ENCODE measurements at places on chromosomes 6 and 20.

DNA sequence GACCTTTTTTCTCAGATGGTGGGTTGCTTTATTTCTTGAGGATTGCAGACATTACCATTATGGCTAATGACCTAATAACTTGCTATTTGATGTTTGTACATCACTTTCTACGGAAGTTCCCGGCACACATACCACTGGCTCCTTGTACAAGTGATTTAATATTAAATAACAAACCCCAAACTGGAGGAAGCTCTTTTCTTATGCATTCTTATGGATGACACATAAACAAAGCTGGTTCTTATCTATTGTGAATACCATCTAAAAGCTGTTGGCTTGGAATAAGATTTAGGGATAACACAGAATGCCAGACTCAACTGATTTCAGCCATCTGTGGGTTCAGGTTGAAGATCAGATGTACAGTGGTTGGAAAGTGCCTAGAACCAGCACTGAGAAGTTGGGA lies 272.6 kb downstream of the TSHZ2 start:
- DNase-seq, result no peak

GRCh38 chr6:52839124-52840055 lies 1.2 kb downstream of the GSTA5 start:
- peak; percentile 18 for DNase-seq

- no peak for DNase-seq
These were observed 1047.8 kb downstream of the EPHA7 start for GRCh38 chr6:92371211-92372208.

GRCh38 chr20:13397300-13397724 lies 176.2 kb downstream of the ISM1 start:
- DNase-seq, result no peak

DNA sequence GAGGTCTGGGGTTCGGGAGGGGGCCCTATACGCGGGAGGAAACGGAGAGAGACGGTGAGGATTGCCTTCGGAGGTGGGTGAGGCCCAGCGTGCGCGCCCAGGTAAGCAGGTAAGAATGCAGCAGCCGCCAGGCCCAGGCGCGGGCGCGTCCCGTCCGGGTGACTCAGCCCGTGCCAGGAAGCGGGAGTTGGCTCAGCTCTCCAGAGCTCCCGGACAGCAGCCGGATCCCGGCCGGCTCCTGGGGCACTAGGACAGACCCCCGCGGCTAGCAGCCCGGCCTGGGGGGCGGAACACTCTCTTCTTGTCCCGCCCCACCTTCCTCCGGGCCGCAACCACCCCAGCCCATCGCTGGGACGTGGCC lies 1.5 kb upstream of the MDFI start:
- no peak for DNase-seq

DNA sequence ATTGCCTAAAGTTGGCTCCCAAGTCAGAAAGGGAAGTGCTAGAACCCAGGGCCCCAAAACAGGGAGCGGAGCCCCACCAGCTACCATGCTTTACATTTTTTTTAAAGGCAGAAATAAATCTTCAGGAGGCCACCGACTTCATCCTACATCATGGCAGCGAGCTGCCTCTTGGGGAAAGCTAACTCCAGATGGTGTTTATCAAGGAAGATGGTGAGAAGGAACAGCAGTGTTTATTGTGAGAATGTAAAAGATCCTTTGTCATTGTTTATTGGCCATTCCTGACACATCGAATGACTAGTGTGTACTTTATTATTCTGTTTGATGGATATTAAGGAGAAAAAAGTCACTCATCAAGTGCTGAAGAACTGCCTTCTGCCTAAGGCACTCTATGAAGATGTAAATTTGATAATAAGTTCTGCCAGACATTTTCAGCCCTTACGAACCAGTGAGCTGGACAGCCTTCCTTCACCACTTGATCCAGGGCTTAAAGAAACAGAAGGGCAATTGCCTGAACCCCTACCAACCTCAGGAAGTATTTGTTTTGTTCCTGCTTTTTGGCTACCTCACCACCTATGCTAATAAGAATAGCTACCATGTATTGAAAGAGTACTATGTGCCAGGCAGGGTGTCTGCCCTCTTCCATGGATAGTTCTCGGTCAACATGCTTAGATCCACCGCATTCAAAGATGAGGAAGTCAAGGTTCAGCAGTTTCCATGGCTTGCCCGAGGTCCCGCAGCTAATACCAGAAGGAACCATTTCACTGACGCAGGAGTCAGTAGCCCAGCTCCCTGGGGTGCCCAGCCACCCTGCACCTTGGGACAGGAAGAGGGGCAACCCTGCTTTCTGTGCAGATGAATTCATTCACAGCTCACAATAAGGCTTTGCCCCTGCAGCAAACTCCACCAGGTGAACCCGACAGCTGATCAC lies 194.7 kb upstream of the RREB1 start:
- DNase-seq, result no peak

DNA sequence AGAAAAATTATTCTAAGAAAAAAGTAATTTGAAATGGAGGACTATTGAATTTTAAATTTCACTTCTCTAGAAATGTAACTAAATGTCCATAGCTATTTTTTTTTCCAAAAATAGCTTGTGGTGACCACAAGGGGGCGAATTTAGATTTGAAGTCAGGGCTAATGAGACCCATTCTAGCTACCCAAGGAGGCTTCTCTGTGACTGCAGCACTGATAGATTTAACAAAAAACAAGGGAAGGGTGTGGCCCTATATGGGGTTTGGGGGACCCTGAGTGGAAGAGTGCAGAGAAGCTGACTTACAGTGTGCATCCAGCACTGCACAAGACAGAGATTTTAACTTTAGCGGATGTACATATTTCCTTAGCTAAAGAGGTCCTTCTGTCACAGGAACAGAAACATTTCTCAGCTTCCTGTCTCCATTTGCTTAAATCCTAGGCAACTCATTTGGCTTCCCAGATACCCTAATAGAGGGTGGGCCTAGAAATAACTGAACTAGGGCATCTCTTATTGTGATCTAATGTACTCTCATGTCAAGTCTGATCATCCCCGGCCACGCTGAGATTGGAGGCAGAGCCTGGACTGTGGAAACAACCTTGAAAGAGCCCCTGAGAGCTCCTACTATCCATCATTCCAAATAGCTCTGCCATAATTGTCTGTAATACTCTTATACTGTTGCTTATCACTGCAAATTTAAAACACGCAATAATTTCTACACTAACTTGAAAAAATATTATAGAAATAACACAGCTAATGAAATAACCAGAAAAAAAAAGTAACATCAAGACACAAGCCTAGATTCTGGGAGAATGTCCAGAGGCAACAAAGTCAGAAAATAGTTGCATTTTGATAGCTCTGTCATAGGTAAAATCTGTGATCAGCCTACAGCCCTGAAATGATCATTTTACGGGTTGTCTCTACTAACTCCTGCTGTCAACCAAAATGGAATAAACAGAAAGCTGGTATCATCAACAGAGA lies 93.6 kb downstream of the SNAP91 start:
- DNase-seq, result no peak

DNA sequence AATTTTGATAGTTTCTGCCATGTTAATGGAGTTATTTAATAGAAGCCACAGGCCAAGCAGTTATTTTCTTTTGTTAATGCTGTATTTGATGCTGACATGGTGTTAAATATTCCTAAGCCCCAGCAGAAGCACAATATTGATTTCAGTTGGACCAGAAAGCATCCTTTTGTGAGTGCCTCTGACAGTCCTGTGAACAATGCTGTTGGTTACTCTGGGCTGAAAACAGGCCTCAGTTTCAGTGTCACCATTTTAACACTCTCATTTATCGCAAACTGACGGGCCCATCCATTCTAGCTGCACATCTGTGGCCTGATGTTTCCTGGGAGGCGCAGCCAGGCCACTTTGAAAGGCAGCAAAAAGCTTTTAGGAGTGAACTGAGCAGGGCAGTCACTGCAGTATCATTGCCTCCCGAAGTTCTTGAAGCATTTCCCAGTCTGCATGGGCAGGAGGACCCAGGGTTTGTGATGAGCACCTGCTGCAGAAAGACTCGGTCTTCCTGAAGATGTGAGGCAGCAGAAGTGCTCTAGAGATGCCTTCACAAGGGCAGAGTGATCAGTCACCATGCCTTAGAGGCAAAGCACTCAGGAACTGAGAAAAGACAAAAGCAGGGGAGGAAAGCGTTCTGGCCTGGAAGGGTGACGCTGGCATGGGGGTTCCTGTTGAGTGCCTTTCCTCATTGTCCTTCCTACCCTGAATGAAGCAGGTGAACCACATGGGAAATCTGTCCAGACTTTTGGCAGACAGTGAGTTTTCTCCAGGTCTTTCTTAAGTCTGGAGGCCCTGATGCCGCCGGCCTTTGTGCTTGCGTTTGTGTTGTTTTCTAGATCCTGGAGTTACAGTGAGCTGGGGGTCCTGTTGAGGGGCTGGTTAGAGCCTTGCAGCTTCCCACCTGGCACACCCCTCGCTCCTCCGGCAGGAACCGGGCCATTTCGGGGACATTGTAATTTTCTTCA lies 74.0 kb downstream of the ZDHHC14 start:
- DNase-seq, result no peak

DNA sequence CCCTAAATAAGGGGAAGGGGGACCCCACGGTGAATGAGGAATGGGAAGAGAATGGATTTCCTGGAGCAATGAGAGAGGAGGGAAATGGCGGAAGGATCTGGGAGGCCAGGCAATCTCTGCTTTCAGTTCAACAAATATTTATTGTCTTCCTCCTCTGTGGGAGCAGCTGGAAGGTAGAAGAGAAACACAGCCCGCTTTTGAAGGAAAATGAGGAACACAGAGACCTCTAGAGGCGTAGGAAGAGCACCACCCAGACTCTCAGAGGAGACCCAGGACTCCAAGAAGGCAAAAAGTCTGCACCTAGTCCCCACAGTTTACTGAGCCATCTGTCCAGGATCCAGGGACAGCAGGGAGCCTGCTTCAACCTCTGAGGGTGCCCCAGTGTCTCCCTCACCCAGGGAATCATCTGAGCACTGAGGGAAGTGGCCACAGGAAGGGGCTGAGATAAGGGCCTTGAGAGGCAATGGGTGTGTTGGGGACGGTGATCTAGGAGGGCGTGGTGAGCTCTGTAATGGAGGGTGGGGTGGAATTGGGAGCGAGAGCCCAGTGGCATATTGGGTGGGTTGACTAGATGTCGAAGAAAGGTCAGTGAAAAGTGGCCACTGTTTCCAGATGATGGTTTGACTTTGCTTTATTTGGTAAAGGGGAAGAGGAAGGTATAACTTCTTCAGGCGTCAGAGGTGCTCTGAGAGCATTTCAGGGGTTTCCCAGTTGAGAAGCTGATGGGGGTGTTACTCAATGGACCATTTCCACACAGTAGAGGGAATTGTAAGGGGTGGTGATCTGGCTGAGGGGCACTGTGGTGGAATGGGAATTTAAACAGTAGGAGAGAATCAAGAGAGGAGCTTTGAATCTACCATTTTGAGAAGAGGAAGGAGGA lies 610 bp downstream of the PSORS1C1 start:
- no peak for DNase-seq

GRCh38 chr6:71929047-71929446 lies 42.7 kb downstream of the RIMS1 start:
- no peak for DNase-seq

DNA sequence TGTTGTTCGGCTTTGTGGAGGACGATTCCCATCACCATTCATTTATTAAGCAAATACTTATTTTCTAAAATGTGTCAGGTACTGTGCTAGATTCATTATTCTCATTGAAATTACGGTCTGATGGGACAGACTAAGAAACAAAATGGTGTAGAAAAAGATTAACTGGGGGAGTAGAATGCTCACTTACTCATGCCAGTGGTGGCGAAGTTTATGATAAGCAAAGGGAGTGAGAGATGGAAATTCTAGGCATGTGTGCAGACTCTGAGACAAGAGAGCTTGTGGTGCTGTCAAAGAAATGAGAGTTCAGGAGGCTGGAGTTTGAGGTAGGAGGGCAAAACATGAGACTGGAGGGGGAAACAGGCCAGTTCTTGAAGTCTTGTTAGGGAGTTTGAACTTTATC lies 896 bp downstream of the RPP21 start:
- no peak for DNase-seq

GRCh38 chr20:19940988-19941460 lies 76.1 kb upstream of the NAA20 start:
- no peak for DNase-seq

DNA sequence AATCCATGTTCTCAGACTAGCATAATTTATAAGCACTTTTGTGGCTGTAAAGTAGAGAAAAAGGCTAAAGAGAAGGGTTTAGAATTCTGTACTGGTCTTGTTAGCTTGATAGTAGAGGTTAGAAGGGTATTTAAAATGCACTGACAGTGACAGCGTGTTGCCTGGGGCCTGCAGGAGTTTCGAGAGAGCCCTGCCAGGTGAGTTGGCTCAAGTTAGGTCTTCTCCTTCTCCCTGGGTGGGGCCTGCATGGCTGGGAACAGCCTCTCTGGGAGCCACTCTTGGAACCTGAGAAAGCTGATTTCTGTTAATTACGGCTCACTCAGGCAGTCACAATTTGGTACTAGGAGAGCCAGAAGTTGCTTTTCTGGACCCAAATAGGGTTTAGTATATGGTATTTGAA lies 103.7 kb downstream of the ARID1B start:
- no peak for DNase-seq

- DNase-seq, result no peak
These were observed 17.7 kb downstream of the UTRN start for GRCh38 chr6:144302701-144303372.

GRCh38 chr20:20832715-20833114 lies 120.3 kb upstream of the RALGAPA2 start:
- no peak for DNase-seq

DNA sequence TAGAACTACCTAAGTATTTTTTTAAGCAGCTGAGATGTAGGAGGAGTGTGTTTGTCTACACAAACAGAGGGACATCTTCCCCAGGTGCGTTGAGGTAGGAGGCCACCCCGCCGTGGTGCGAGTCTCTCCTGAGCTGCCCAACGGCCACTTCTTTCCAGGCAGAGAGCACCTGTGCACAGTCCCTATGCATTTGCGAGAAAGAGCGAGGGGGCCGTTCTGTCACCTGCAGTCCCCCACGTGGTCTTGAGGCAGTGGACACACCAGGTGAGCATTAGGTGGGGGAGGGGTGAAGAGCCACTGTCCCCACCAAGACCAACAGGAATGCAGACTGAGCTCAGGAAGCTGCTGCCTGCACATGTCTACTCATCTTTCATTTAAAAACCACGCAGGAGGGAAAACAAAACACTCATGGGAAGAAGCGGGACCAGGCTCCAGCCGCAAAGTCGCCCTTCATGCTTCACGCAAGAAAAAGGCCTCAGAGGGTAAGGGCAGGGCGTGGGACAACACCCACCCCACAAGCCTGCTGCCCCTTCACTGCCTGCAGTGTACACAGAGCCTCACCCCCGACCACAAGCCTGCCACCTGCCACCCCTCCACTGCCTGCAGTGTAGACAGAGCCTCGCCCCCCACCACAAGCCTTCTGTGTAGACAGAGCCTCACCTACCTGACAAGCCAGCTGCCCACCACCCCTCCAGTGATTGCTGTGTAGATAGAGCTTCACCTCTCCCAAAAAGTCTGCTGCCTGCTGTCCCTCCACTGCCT lies 142.0 kb downstream of the DLL1 start:
- DNase-seq, result no peak

Measured in AG09319 (cell line).